Stimulated activated CD8-positive, alpha-beta memory T cell treated with anti-CD3 and anti-CD28 coated beads, Interleukin-4, amount 100 ng/mL, for 24 hours (primary cell): ENCODE measurements at places on chromosomes 6 and 20.

DNA sequence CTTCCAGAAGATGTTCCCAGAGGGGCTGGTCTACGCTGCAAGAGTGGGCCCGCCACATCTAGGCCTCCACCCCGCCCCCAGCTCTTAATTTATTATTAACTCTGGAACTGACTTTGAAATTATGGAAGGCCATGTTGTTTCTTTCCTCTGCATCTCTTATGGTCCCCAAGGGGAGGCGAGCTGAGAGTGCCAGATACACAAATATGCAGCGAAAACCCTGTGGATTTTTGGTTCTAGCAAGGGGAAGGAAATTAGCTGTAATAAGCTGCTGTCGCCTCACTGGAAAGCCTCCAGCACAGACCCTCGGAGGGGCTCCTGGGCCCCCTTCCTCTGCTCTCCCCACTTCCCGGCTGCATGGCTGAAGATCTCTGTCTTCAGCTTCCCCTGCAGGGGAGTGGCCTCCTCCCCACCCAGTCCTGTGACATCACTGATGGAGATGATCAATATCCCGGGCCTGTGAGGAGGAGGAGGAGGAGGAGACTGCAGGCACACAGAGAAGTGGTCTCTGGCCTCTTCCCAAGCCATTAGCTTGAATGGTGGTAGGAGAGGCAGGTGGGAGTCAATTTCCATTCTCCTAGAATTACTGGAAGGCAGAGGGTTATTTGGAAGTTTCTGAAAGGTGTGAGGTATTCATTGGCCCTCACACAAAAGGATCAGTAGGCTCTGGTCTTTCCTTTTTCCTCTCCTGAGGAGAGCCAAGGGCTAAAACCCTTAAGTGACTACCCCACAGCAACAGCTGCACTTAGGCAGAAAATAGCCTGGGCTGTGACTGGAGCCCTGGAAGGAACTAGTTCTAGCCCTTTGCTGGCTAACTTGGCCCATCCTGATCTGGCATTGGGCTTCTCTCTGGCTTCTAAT is 39.7 kb upstream of the CCDC167 start:
- DNase-seq, result no peak

- DNase-seq, result no peak
Measured at GRCh38 chr20:63306673-63307537, 13.9 kb downstream of the COL20A1 start.

DNA sequence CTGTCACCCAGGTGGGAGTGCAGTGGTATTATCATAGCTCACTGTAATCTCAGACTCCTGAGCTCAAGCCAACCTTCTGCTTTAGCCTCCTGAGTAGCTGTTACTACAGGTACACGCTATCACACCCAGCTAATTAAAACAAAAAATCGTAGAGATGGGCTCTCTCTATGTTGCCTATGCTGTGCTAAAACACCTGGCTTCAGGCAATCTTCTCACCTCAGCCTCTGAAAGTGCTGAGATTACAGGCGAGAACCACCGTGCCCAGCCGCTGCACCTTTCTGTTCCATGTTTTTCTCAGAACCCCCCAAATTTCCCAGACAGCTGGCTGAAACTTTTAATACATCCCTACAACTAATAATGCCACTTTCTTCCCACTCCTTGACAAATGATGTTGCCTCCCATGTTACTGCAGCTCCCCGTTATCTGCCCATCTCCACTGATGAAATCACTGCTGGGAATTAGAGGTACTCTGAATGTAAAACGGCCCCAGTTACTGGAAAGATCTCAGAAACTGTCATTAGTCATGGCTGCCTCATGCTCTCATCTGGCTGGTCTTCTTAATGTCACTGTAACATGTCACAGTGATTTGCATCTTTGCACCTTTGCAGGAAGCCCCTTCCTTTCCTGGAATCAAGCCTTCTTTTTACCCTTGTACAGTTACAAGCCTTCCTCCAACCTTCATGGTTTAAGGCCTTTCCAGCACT is 697.5 kb downstream of the PRKN start:
- DNase-seq, result no peak

DNA sequence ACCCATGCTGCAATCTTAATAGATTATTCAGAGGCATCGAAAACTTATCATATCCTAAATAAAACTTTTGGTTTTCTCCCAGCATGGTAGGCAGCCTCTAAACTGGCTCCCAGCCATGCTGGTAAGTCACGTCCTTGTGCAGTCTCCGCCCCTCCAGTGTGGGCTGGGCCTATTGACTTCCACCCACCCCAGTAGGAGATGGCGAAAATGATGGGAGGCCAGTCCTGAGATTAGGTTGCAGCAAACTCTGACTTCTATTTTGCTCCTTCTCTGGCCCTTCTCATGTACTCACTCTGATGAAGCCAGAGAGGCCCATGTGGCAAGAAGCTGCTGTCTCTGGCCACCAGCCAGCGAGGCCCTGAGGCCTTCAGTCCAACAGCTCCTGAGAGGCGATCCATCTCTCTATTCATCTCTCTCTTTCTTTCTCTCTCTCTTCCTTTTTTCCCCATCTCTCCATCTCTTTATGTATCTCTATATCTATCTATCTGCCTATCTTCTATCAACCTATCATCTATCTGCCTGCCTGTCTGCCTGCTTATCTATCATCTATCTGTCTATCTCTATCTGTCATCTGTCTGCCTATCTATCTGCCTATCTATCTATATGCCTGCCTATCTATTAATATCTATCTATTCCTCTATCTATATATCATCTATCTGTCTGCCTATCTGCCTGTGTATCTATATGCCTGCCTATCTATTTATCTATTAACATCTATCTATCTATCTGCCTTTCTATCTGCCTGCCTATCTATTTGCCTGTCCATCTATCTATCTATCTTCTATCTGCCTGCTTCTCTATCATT is 52.7 kb upstream of the STX16 start:
- DNase-seq, result no peak
